Placental pericyte (primary cell): ENCODE measurements at places on chromosomes 16 and 17. TPM values are rescaled to one million over a fixed set of nuclear protein-coding genes. Genes with fewer than 3 reads are reported as not detected.

KRTAP16-1 gene
- total RNA-seq = not detected in 2 replicates

CTRB1 gene
- total RNA-seq = not detected in 2 replicates

PRKCB gene
- not detected in 2 replicates for total RNA-seq

TBX2 gene
- 42.5 and 102 TPM in 2 replicates for total RNA-seq

KRTAP9-4 gene
- total RNA-seq = not detected in 2 replicates

RPH3AL gene
- 3.1 and 5.3 TPM in 2 replicates for total RNA-seq

MATCAP1 gene
- 5.0 and 11.2 TPM in 2 replicates for total RNA-seq

PKMYT1 gene
- total RNA-seq = 0.22 and 27.1 TPM in 2 replicates

RNF222 gene
- total RNA-seq = not detected in 2 replicates

MRTFB gene
- 4.8 and 9.4 TPM in 2 replicates for total RNA-seq

KRTAP4-1 gene
- total RNA-seq = not detected in 2 replicates

TP53TG3 gene
- total RNA-seq = 1.0 TPM in 1 of 2 replicates, not detected in the other

LCMT1 gene
- total RNA-seq = 30.5 and 35.5 TPM in 2 replicates

CNTD1 gene
- total RNA-seq = under 0.01 TPM in 1 of 2 replicates, not detected in the other

OR4D1 gene
- total RNA-seq = not detected in 2 replicates

KREMEN2 gene
- total RNA-seq = not detected in 2 replicates

CA7 gene
- not detected in 2 replicates for total RNA-seq

SLC13A2 gene
- not detected in 2 replicates for total RNA-seq

MRPL45 gene
- 33.6 and 46.4 TPM in 2 replicates for total RNA-seq

NOD2 gene
- not detected in 2 replicates for total RNA-seq

KRT13 gene
- not detected in 2 replicates for total RNA-seq

RND2 gene
- under 0.01 and 0.88 TPM in 2 replicates for total RNA-seq

CHST4 gene
- total RNA-seq = not detected in 2 replicates

FBXW10B gene
- 0.57 and 0.66 TPM in 2 replicates for total RNA-seq

CACNG5 gene
- not detected in 2 replicates for total RNA-seq

ADORA2B gene
- 31.1 and 156 TPM in 2 replicates for total RNA-seq

KRTAP4-5 gene
- not detected in 2 replicates for total RNA-seq

FN3K gene
- 1.4 and 3.3 TPM in 2 replicates for total RNA-seq

CX3CL1 gene
- 0.44 and 0.57 TPM in 2 replicates for total RNA-seq

ZCCHC14 gene
- total RNA-seq = 10.9 and 12.2 TPM in 2 replicates

FAAP100 gene
- 30.0 and 40.5 TPM in 2 replicates for total RNA-seq

RHBDL3 gene
- total RNA-seq = under 0.01 TPM in 1 of 2 replicates, not detected in the other

LGALS9 gene
- total RNA-seq = 3.0 and 3.3 TPM in 2 replicates

TBC1D3C gene
- total RNA-seq = not detected in 2 replicates

MMP25 gene
- not detected in 2 replicates for total RNA-seq

TMED6 gene
- 0.44 TPM in 1 of 2 replicates, not detected in the other for total RNA-seq

PRSS36 gene
- not detected in 2 replicates for total RNA-seq

FBXO39 gene
- total RNA-seq = 0.22 TPM in 1 of 2 replicates, not detected in the other

ZNF18 gene
- total RNA-seq = 5.5 and 7.0 TPM in 2 replicates

LPO gene
- total RNA-seq = 0.22 TPM in 1 of 2 replicates, not detected in the other

HCFC1R1 gene
- total RNA-seq = 11.6 and 21.7 TPM in 2 replicates

CD300A gene
- total RNA-seq = not detected in 2 replicates

CMTM4 gene
- 12.0 and 17.8 TPM in 2 replicates for total RNA-seq

CPHXL2 gene
- not detected in 2 replicates for total RNA-seq

SRCIN1 gene
- not detected in 2 replicates for total RNA-seq

CACNG3 gene
- not detected in 2 replicates for total RNA-seq

BFAR gene
- 91.3 and 109 TPM in 2 replicates for total RNA-seq

KCNJ12 gene
- total RNA-seq = under 0.01 and 0.14 TPM in 2 replicates

CNGB1 gene
- not detected in 2 replicates for total RNA-seq

GRIN2A gene
- 0.72 TPM in 1 of 2 replicates, not detected in the other for total RNA-seq

PYDC1 gene
- total RNA-seq = not detected in 2 replicates

NLGN2 gene
- total RNA-seq = 5.2 and 5.7 TPM in 2 replicates
